Stomach (tissue), 19 donors: ENCODE measurements at places on chromosomes 12 and 14. TPM values are rescaled to one million over a fixed set of nuclear protein-coding genes. Genes with fewer than 3 reads are reported as not detected.

The RPGRIP1 gene
- not detected for total RNA-seq

The TTC9 gene
- total RNA-seq, result not detected

The NPC2 gene
- 158 TPM for total RNA-seq

The KRT83 gene
- not detected for total RNA-seq

The DTX3 gene
- 18.7 TPM for total RNA-seq

- no peak for DNase-seq
Measured at GRCh38 chr14:67833403-67833802, 13.8 kb downstream of the RAD51B start.

DNA sequence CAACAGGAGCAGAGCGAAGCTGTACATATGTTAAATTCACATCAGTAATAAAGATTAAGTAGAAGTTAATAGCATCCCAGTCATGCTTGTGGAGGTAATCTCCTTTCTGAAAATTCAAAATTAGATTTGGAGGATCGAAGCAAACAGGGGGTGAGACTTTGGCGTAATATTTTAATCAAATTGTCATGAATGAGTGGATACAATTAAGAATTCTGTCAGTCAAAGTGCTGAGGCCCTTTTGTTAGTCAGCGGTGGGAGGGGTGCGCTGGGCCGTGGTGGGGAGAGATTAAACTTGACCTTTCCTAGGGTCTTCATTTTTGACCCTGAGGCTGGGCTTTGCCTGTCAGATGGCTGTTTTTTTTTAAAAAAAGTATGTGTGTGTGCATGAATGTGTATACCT lies 226.7 kb downstream of the VRK1 start:
- DNase-seq, result no peak

DNA sequence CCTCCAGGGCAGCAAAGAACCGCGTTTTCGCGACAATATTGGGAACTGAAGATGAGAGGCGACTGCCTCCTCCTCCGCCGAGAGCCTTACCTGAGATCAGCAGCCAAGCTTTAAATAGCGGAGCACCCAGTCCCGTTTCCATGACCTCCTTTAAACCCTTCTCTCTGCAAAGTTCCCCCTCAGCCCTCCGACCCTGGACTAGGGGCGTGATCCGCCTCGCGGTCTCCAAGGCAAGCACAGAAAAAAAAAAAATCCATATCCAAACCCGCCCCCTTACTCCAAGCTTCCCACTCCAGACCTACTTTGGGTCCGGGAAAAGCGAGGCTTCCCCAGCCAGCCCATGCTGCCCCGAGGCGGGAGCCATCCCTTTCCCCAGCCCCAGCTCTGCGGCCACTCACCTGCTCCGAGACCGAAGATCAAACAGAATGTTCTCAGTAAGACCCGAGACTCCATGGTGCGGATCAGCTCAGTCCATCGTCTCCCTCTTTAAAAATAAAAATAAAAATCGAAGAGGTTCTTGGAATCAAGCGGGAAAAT lies 630 bp downstream of the NELL2 start:
- DNase-seq, result peak; percentile 32

GRCh38 chr12:115506822-115507559 lies 770.5 kb downstream of the MED13L start:
- DNase-seq, result no peak

DNA sequence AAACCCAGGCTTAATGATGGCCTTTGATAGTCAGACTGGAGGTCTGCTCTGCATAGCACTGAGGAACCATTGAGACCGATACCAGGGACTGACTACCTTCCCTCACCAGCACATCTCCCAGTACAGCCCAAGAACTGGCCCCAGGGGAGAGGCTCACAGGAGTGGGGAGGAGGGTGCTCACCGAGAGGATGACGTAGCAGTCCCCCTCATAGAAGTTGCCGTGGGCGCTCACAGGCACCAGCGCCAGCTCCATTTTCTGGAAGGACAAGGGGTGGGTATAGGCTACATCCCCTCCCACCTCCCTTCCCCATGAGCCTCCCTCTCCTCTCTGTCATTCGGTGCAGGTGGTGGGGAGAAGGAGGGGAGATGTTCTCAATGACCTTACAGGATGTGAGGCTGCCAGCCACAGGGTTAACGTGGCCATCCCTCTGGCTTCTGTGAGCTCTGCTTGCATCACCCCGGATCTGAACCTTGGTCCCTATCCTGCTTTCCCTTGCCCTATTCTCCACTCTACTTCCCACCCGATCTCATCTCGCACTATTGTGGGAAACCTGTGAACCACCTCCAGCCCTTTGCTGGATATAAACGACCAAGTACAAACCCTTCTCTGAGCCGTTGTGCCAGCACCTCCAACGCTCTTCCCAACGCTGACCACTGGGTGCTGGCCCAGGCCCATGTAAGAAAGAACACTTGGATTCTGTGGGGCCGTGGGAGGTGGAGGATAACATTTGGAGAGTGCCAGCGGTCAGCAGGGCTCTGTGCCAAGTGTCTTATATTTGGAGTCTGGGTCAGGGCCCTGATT lies 4.4 kb downstream of the AVIL start:
- no peak for DNase-seq

GRCh38 chr12:912466-913235 lies 36.8 kb downstream of the RAD52 start:
- no peak for DNase-seq

GRCh38 chr14:52422650-52423356 lies 108.7 kb downstream of the PTGER2 start:
- DNase-seq, result peak; percentile 11

DNA sequence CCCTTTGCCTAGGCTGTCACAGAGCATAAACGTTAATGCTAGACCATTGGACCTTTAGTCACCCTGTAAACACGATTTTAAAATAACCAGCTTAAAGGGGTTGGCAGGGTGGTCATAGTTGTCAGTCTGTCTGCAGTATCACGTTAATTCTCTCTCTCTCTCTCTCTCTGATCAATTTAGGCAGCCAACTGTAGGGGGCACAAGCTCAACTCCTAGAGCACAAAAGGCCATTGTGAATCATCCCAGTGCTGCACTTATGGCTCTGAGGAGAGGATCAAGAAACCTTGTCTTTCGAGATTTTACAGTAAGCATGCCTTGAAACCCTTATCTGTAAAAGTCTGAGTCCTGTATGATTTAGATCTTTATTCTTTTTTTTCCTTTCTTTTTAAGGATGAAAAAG lies 97.1 kb downstream of the SCAF11 start:
- no peak for DNase-seq

DNA sequence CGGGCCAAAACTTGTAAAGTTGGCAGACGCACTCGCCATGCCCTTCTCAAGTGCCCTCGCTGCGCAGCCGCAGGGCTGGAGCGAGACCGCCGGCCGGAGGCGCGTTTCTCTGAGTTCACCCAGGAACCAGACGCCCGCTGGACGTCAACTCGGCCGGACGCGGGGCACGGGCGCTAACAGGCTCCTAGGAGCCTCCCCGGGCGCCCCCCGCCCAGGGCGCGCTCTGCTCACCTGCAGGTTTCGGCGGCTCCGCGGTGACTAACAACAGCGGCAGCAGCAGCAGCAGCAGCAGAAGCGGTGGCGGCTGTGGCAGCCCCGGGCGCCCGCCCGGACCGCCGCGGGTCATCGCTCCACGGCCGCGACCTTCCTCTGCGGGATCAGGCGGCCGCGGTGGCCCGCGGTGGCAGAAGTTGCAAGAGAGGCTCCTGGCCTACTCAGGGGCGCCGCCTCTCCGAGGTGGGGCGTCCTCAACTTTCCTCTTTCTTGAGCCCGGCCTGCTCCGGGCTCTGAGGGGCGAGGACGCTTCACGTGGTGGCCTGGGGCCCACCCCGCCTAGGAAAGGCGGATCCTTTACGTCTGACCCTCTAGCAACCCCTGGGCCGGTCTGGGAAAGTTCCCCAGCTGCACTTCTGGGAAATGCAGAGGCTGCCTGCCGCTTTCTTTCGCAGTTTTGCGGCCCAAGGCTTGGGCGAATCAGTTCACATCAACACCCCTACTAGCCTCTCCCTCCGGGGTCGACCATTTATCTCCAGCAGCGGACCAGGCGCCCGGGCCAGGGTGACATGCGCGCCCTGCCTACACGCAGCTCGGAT lies at the start of gene PLBD1:
PLBD1 (minus strand) TSS at position 533 of the 812 bp plus-strand sequence; CDS start at position 346, 187 bp downstream.
- DNase-seq, result peak; percentile 77

DNA sequence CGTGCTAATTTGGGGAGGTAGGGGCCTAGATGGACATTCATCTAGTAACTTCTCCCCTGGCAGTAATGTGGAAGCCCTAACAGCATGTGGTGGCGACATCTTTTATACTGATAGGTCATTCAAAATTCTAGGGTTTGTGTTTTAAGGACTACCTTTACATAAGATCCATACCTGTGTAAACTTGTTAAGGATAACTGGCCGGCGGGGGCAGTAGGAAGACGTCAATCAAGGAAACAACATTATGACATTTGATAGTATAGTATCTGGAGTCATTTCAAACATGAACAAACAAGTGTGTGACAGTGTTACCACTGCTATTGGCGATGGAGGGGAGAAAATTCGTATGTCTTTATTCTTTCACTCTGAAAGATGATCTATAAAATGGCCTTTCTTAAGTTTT lies 120.0 kb downstream of the TTLL5 start:
- no peak for DNase-seq

DNA sequence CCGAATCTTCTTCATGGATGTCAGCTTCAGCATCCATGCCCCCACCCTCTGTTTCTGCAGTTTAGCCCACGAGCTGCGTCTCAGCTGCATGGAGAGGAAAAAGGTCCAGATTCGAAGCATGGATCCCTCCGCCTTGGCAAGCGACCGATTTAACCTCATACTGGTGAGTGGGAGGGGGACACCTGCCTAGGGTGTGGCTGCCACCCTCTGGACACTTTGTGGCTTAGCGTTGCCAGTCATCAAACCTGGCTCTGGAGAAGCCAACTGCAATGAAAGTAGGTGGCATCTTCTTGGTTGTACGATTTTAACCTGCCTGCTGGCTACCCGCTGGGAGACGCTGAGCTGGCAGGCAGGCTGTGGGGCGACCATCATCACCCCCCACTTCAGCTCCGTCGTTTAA lies 16.7 kb downstream of the DCAF4 start:
- DNase-seq, result no peak

GRCh38 chr12:30925607-30926242 lies 823 bp upstream of the TSPAN11 start:
- DNase-seq, result no peak

GRCh38 chr12:126033751-126034150 lies 968.5 kb downstream of the AACS start:
- no peak for DNase-seq

DNA sequence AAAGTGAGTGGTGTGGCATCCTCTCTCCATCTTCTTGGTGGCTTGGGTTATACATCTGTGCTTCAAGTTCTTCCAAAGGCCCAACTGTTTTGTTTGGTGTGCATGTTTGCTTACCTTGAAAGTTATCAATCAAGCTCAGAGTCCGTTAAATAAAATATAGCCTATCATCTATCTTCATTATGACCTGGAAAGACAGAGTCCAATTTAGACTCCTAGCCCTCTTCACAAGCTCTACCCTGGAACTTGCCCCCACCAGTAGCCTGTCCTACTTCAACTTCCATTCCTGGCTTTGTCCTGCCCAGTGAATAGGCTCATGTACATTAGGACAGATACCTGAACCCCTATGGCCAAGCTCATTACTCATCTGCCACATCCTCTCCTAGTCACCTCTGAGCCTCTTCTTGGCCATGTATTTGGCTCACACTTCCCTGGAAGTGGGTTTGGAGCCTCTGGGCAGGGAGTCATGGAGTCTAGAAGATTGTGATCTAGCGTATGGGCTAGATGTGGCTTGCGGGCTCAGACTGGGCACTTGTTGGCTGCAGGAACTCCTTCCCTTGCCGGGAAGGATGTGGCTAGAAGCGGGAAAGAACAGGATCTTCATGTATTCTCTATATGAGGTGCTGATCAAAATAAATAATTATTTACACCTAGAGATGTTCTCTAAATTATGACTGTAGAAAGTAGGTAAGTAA lies 6.4 kb upstream of the SSTR1 start:
- DNase-seq, result no peak

DNA sequence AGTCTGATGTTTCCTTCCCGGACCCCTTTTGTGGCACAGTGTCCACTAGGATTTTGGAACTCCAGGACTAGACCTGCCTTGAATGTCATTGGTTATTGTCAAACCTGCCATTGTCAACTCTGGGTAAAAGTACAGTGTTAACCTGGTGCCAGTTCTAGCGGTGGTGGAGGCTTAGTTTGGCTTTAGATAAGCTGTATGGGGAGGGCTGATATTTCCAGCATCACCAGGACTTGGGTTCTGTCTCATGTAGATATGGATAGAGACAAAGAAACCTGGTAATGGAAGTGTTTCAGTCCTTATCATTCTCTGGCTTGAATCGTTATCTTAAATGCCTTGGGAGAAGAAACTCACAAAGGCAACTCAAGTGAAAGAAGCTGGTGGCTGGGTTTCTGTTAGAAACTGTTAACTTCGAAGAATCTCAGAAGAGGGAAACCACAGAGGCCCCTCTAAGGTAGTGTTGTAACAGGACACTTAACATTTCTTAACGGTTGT lies 10.6 kb downstream of the CHST11 start:
- DNase-seq, result no peak

GRCh38 chr12:62505786-62506185 lies 39.2 kb downstream of the MON2 start:
- no peak for DNase-seq

GRCh38 chr12:49801141-49802063 lies 26.8 kb downstream of the NCKAP5L start:
- DNase-seq, result no peak

- no peak for DNase-seq
Measured at GRCh38 chr12:74563927-74564326, 26.3 kb downstream of the ATXN7L3B start.

DNA sequence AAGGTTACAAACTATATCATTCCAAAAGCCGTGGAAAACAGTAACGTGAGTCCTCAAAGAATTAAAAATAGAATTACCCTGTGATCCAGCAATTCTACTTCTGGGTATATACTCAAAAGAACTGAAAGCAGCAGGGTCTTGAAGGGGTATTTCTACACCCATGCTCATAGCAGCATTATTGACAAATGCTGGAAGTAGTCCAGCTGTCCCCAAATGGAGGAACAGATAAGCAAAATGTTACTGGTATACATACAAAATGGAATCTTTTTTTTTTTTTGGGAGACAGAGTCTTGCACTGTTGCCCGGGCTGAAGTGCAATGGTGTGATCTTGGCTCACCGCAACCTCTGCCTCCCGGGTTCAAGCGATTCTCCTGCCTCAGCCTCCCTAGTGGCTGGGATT lies 32.9 kb downstream of the ADIPOR2 start:
- DNase-seq, result no peak

- DNase-seq, result no peak
Measured at GRCh38 chr14:67486890-67487289, 1.6 kb downstream of the TMEM229B start.

DNA sequence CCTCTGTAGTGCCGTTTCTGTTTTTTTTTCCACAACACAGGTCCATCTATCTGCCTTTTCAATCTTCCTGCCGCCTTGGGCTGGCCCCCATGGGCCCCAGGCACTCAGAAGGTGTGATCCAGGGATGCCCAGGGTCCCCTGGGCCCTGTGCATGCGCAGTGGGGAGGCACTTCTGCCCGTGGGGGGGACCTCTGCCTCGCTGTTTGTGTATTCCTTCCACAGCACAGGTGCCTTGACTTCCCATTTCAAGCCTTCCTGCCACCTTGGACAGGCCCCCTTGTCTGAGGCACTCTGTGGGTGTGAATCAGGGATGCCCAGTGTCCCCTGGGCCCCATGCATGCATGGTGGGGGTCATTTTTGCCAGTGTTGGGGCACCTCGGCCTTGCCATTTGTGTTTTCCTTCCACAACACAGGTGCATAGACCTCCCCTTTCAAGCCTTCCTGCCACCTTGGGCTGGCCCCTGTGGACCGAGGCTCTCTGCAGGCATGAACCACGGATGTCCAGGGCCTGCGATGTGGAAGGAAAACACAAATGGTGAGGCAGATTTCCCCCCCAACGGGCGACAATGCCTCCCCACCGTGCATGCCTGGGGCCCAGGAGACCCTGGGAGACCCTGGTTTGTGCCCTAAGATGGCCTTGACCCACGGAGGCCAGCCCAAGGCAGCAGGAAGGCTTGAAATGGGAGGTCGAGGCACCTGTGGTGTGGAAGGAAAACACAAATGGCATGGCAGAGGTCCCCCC lies 366.5 kb downstream of the ALG10 start:
- no peak for DNase-seq
